ENCODE measurements at places on chromosomes 2 and 18. TPM values are rescaled to one million over a fixed set of nuclear protein-coding genes. Genes with fewer than 3 reads are reported as not detected.

SP9 gene
- not detected for total RNA-seq

ZSWIM2 gene
- total RNA-seq: not detected

- DNase-seq: no peak
These were observed 79.5 kb downstream of the EVA1A start for GRCh38 chr2:75480971-75481836.

GRHL1 gene
- total RNA-seq: 2.0 TPM

DNA sequence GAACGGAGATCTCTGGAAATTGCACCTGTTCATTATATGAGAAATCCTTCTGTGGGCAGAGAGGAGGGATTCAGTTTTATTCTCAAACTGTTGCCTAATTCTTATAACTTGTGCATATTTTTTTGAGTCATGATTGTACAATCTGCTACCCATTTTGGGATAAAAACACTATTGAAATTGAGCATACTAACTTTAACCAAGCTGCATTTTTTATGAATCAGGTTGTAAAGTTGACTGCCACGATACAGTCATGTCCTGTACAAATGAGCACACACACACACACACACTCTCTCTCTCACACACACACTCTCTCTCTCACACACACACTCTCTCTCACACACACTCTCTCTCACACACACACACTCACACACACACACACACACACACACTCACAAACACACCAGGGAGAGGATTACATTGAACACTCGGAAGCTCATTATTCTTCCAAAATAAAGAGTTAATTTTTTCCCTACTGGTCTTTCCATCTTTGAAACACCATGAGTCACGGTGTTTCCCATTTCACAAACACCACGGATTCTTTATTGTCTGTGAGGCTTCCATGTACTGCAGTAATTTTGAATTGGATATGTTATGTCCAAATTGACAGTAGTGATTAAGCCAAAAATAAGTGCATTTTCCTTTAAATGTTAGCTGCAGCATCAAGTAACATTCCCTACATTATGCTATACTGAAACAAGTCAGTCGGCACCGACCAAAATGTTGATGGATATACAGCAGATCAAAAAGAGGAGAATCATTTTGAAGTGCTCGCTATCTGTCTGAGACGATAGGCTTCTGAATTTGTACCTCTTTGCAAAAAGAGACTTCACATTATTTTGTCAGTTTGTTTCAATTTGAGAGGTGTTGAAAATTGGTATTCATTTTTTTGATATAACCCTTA, 216.9 kb downstream of the ARHGAP15 start:
- DNase-seq: no peak

DNA sequence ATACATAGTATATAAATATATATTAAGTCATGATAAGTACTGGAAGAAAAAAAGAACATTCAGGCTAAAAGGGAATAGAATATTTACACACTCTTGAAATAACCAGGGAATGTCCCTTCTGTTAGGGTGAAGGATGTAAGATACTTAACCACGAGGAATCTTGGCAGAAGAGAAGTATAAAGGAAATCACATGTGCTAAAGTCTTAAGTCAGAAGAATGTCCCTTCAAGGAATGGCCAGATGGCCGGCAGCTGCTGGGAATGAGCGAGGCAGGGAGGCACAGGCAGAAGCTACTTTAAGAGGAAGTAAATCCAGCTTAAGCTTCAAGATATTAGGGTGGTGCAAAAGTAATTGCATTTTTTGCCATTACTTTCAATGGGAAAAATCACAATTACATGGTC, 5.5 kb downstream of the CCDC102B start:
- no peak for DNase-seq

DNA sequence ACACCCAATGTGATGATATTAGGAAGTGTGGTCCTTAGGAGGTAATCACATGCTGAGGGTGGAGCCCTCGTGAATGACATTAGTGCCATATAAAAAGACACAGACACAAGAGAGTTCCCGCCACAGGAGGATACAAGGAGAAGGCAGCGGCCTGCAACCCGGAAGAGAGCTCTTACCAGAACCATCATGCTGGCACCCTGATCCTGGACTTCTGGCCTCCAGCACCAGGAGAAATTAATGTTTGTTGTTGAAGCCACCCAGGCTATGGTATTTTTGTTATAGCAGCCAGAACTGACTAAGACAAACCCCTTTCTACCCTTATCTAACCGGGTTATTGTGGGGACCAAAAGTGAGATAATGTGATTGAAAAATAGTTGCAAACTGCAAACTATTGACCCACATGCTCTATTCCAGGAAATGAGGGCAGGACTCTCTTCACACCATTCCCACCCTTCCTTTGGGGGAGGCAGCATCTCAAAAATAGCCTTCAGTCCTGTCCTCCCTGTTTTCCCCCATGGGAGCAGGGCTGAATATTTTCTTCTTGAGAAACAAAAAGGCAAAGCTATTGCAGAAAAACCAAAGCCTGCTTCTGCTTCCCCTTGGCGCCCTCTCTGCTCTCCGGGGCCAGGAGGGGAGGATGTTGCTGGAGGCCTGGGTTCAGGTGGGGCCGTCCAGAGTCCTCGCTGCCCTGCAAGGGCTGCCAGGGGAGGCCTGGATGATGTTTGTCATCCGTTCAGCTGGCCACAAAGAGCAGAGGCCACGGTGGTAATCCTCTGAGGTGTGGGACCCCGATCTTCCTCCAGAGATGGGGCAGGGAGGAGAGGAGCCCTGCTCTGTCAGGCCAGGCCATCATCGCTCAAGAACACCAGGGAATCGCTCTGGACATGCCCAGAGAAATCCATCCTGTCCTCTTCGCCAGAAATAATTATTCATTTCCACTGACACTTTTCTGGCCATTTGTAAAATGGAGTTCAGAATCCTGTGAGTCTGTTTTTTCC, 73.8 kb upstream of the HAAO start:
- no peak for DNase-seq

DNA sequence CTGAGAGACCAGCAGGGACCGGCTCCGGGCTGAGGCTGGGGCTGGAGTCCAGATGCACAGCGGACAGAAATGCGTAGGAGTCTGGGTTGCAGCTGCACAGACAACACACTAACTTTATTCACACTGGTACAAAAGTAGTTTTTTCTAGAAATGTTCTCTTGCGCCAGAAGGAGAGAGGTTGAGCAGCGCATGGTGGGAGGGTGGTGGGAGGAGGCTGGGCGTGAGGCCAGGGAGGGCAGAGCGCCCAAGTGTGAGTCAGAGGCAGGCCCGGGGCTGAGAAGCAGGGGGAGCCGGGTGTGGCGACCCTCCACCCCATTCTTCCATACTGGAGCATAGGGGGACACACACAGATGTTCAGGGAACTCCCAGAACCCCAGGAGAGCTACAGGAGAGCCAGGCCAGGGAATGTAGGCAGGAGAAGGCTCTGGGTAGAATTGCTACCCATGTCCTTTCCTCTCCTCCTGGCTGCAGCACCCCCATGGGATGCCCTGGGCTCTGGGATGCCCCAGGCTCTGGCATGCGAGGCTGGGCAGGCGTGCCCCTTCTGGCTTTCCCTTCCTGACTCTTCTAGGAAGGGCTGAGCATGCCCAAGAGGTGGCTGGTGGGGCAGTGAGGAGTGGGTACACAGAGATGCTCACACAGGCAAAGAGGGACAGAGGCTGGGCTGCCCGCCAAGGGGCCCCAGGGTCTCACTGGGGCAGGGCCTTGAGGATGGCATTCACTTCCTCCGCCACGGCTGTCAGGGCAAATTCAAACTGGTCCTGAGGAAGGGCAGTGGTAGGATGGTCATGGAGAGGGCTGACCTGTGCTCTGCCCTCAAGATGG, 10.6 kb downstream of the DNAJB2 start:
- no peak for DNase-seq

ERFE gene
- not detected for total RNA-seq

ARHGAP15 gene
- total RNA-seq: 167 TPM

GRCh38 chr2:179995741-179996515, 11.2 kb downstream of the CWC22 start:
- DNase-seq: no peak

- no peak for DNase-seq
These were observed 399.8 kb downstream of the TMEM182 start for GRCh38 chr2:103161456-103162289.

GRCh38 chr2:72092111-72092510, 55.6 kb downstream of the CYP26B1 start:
- no peak for DNase-seq

LDAH gene
- total RNA-seq: 28.1 TPM

- DNase-seq: no peak
These were observed 48.0 kb downstream of the CDC42EP3 start for GRCh38 chr2:37623406-37623805.

GRCh38 chr18:45059695-45060094, 379.0 kb downstream of the SETBP1 start:
- no peak for DNase-seq

DNA sequence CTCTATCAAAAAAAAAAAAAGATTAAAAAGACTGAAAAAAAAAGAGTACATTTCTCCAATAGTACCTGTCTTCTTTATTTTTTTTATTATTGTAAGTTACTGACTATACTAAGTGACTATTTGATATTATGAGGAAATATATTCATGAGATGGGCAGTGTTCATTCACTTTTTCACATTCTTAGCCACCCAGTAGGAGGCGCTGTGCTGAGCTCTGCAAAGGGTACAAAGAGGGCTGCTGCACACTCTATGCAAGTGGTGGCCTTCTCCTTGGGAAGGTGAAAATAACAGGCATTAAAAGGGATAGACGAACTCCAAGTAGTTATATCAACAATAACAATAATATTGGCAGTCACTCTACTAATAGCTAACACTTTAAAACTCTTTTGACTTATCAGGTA, 1034.9 kb upstream of the FANCL start:
- no peak for DNase-seq

- DNase-seq: no peak
These were observed 217.5 kb downstream of the ZNF804A start for GRCh38 chr2:184815824-184816223.

IKZF2 gene
- 6.0 TPM for total RNA-seq

GRCh38 chr18:45686891-45687611, 36.9 kb upstream of the SLC14A1 start:
- peak; percentile 69 for DNase-seq

- DNase-seq: no peak
These were observed 200.9 kb downstream of the PIEZO2 start for GRCh38 chr18:10948421-10948820.

GRCh38 chr2:25309402-25309801, 32.3 kb downstream of the DNMT3A start:
- peak; percentile 66 for DNase-seq

- DNase-seq: no peak
These were observed 70.0 kb downstream of the SLC25A12 start for GRCh38 chr2:171824086-171824485.

DNA sequence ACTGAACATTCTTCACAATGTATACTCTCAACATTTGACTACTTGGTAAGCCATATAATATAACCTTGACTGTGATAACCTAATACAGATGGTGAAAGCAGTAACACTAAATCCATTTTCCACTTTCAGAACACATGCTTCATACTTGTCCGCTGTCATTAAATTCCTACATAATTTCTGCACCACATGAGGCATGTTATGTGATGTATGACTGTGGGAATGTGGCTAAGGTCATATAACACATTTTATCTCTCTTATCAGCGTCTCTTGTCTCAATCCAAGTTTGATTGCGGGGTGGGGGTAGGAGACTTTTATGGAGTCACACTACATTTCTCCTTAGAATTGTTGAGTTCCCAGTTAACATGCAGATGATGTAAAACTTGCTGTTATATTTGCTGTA, 110.9 kb downstream of the MTCL1 start:
- no peak for DNase-seq

DYNAP gene
- total RNA-seq: not detected

DSC3 gene
- not detected for total RNA-seq

GRCh38 chr2:126187668-126188067, 468.3 kb upstream of the GYPC start:
- DNase-seq: no peak

DNA sequence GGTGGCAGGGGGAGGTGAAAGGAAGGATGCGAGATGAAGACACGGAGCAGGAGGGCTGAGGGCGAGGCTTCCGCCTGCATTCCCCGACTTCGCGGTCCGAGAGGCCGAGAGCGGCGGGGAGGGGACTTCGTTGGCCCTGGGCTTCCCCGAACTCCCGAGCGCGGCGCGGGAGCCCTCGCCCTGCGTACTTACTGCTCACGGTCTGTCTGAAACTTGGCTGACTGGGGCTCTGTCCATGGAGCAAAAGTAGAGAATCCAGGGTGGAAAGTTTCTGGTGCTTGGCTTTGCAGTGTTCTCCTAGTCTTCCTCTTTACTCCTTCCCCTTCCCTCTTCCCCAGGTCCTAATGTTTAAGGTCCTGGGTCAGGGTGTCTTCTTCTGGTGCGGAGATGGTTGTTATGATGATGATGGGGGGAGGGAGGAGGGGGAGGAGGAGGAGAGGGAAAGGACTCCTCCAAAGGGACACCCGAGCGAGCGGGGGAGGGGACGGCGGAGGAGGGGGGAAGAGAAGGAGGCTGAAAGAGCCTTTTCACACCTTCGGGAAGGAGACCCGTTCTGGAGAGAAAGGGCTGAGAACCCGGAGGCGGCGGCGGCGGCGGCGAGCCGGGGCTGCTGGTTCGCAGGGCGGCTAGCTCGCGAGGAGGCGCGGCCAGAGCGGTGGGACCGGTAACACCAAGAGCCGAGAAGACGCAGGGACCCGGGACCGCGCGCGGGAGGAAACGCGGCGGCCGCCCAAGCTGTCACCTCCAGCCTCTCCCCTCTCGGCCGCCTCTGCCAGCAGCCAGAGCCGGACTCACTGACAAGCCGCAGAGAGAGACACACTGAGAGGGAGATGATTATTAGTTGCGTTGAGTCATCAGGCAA, at the start of gene SATB2:
Gene SATB2, minus strand, starts transcription at position 793 of the 862 bp plus-strand sequence. CDS start 1,902 bp downstream, outside the sequence.
- DNase-seq: no peak

DNA sequence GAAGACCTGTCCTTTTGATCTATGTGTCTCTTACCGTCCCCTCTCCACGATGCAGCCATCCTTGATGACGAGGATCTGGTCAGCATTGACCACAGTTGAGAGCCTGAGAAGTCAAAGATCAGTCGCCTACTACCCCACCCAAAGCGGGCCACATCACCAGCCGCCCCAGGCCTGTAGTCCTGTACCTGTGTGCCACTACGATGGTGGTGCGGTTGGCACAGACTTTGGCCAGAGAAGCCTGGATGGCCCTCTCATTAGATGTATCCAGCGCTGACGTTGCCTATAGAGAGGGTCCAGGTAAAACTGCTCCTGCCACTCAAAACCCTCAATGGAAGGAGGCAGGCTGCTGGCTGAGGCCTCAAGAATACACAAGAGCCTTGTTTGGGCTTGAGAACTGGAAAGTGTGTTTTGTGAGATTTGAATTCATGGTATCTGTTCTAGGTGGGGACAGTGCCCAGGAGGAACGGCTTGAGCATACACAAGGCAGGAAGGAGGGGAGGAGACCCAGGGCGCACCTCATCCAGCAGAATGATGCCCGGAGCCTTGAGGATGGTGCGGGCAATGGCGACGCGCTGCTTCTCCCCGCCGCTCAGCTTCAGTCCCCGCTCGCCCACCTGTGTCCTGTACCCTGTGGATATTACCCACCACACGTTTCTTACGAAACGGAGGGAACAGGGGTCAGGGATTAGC, 3.8 kb downstream of the ZFAND2B start:
- DNase-seq: no peak

DNA sequence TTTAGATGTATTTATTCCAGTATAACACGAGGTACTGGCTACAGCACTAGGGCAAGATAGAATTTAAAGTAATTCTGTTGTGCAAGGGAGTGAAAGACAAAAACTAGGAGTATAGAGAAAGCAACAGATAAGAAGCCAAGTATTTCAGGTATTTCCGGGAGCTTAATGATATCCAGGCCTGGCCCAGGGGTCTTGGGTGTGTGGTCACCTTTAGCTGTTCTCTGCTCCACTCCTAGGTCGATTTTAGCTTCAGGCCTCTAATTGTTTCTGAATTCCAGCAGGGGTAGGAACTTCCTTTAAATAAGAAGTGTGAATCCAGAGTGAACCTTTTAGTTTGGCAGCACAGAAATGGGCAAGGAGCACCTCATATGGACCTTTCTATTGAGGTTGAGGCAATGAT, 342.3 kb upstream of the MYT1L start:
- no peak for DNase-seq

- DNase-seq: no peak
These were observed 207.1 kb downstream of the ZNF521 start for GRCh38 chr18:25144820-25145219.
